Tibial nerve (tissue), 4 donors: ENCODE measurements at places on chromosomes 12 and 14. TPM values are rescaled to one million over a fixed set of nuclear protein-coding genes. Genes with fewer than 3 reads are reported as not detected.

DNA sequence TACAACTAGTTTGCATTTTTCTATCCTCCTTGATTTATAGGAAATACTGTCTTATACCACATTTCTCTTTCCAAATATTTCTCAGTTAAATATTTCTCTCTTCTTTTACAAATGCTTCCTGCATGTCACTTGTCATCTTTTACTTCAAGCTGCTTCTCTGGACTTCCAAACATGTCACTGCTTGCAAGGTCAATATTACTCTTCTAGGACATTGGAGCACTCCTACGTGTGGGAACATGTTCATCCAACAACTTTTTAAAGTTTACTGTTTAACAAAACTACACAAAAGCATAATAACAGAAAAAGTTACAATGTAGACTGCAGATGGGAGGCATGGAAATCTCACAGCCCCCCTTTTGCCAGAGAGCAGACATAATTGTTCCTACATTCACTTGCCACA is 28.5 kb upstream of the CNTN1 start:
- H3K36me3 ChIP-seq, result no peaks in the 10 kb centered on the region
- H3K27me3 ChIP-seq, result no peaks in the 10 kb centered on the region
- no peak overlapping the region for H3K27ac ChIP-seq
- no peak for DNase-seq
- H3K4me1 ChIP-seq, result no peaks in the 10 kb centered on the region

DNA sequence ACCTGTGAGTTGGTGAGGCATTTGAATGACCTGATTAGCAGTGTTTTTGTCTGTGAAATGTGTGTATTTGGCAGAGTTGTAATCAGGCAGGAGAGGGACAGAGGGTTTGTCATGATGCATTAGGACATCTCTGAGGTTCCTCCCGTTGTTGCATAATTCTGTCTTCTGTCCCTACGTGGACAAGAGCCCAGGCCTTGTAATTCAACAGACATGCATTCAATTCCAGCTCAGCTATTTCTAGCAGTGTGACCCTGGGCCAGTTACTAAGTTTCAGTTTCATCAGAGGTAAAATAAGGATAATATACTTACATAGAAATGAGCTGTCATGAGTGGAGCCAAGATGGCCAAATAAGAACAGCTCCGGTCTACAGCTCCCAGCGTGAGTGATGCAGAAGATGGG is 208.6 kb downstream of the SLC38A4 start:
- no peak overlapping the region for H3K4me3 ChIP-seq
- H3K27ac ChIP-seq, result no peak overlapping the region
- peak; percentile 33 for DNase-seq
- H3K36me3 ChIP-seq, result no peaks in the 10 kb centered on the region

DNA sequence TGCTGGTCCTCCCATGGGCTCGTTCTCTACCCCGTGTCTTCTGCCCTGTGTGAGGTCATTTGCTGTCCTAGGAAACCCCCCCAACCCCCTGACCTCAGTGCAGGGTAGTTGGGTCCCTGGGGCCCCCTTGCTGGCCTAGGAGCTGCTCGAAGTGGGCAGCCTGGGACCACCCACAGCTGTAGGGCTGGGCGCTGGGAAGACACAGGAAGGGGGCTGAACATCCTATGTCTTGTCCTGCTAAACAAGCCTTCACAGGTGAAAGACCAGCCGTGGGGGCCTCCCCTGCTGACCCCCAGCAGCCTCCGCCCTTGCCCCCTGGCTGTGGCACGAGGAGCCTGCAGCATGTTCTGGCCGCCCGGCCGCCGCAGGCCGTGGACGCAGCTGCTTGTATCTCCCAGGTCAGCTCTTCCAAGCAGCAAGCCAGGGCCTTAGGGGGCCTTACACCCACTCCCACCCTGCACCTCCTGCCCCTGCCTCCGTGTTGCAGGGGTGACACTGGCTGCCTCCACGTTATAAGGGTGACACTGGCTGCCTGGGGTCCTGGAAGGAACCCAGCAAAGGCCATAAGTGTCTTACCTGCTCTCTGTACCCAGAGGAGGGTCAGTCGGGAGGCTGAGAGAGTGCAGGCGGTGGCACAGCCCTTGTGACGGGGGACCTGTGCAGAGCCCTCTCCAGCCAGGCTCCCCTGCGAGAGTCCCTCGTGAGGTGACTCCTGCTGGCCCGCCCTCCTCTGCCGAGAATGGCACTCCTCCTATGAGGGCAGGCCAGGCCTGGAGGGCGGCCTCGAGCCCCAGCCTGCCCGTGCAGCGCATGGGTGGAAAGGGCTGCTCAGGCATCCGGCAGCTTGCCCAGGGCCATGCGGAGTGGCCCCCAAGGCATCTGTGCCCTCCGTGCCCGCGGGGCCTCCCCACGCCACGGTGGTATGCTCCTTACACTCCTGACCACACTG is 11.5 kb upstream of the TEX22 start:
- H3K27ac ChIP-seq, result no peak overlapping the region
- H3K27me3 ChIP-seq, result no peaks in the 10 kb centered on the region
- H3K36me3 ChIP-seq, result no peaks in the 10 kb centered on the region
- H3K4me1 ChIP-seq, result no peaks in the 10 kb centered on the region
- no peak for DNase-seq
- no peak overlapping the region for H3K4me3 ChIP-seq

GRCh38 chr12:78964521-78964920 is 99.9 kb downstream of the SYT1 start:
- no peak for DNase-seq
- no peaks in the 10 kb centered on the region for H3K27me3 ChIP-seq
- no peak overlapping the region for H3K4me3 ChIP-seq
- H3K36me3 ChIP-seq, result no peaks in the 10 kb centered on the region
- no peaks in the 10 kb centered on the region for H3K4me1 ChIP-seq
- H3K27ac ChIP-seq, result no peak overlapping the region

- H3K4me1 ChIP-seq, result no peaks in the 10 kb centered on the region
- DNase-seq, result no peak
- peak overlapping the region; percentile 62 for H3K4me3 ChIP-seq
- peak overlapping the region; percentile 78 for H3K27ac ChIP-seq
These were observed 600 bp downstream of the SYT10 start for GRCh38 chr12:33438851-33439586.

GRCh38 chr14:29144621-29145020 is 378.0 kb downstream of the FOXG1 start:
- H3K27me3 ChIP-seq, result no peaks in the 10 kb centered on the region
- H3K27ac ChIP-seq, result no peak overlapping the region
- no peak overlapping the region for H3K4me3 ChIP-seq
- H3K4me1 ChIP-seq, result no peaks in the 10 kb centered on the region
- no peaks in the 10 kb centered on the region for H3K36me3 ChIP-seq

DNA sequence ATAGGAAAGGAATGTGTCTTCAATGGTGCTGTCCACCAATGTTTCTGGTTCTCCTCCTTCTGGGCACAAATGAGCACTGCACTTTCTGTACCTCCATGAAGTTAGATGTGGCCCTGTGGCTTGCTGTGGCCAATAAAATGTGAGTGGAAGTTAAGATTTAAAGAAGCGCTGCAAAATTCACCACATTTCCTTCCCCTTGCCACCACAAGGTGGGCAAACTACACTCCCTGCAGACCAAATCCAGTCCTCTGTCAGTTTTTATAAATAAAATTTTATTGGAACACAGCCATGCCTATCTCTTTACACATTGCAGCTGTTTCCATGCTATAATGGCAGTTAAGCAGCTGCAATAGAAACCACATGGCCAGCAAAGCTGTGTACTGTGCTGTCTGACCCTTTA is 141.4 kb upstream of the TMPO start:
- no peaks in the 10 kb centered on the region for H3K27me3 ChIP-seq
- H3K36me3 ChIP-seq, result no peaks in the 10 kb centered on the region
- H3K4me1 ChIP-seq, result no peaks in the 10 kb centered on the region

- H3K4me3 ChIP-seq, result no peak overlapping the region
- no peaks in the 10 kb centered on the region for H3K4me1 ChIP-seq
- no peaks in the 10 kb centered on the region for H3K27me3 ChIP-seq
- no peak for DNase-seq
These were observed 34.8 kb downstream of the DIO3 start for GRCh38 chr14:101595887-101596721.

- H3K27me3 ChIP-seq, result no peaks in the 10 kb centered on the region
- H3K4me1 ChIP-seq, result no peaks in the 10 kb centered on the region
- peaks cover 20% of the 10 kb centered on the region for H3K36me3 ChIP-seq
- H3K4me3 ChIP-seq, result no peak overlapping the region
These were observed 87.8 kb downstream of the DDX51 start for GRCh38 chr12:132056320-132056719.

GRCh38 chr12:56128670-56129205 is 671 bp downstream of the ESYT1 start:
- peaks cover 31% of the 10 kb centered on the region for H3K4me1 ChIP-seq
- DNase-seq, result peak; percentile 30
- H3K27ac ChIP-seq, result peak overlapping the region; percentile 86
- no peaks in the 10 kb centered on the region for H3K27me3 ChIP-seq
- H3K36me3 ChIP-seq, result peaks cover 30% of the 10 kb centered on the region

DNA sequence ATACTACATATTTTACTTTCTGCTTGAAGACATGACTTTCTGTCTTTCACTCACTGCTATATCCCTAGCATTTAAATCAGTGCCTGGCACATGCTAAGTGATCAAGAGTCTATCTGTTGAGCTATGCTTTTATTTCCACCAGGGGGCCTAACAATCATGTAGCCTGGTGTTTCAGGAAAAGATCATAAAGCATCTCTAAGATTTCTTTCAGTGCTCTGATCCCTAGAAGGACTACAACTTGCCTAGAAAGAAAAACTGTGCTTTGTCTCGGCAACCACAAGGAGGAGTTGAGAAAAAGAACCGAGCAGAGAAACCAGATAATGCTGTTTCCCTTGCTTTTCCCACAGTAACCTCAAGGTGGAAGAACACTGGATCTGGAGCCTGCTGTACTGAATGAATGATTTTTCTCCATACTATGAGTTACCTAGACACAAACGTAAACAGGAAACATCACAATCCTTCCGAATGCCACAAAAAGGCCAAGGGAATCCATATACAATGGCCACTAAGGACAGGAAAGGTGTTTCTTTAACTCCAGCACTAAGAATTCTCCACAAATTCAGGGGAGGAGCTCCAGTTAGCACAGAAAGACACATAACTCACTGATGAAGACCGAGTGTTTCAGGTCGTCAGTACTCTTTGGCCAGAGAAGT is 1.2 kb downstream of the CRY1 start:
- H3K4me3 ChIP-seq, result peak overlapping the region; percentile 99
- H3K27me3 ChIP-seq, result no peaks in the 10 kb centered on the region
- H3K27ac ChIP-seq, result peak overlapping the region; percentile 97
- peaks cover 8% of the 10 kb centered on the region for H3K4me1 ChIP-seq

DNA sequence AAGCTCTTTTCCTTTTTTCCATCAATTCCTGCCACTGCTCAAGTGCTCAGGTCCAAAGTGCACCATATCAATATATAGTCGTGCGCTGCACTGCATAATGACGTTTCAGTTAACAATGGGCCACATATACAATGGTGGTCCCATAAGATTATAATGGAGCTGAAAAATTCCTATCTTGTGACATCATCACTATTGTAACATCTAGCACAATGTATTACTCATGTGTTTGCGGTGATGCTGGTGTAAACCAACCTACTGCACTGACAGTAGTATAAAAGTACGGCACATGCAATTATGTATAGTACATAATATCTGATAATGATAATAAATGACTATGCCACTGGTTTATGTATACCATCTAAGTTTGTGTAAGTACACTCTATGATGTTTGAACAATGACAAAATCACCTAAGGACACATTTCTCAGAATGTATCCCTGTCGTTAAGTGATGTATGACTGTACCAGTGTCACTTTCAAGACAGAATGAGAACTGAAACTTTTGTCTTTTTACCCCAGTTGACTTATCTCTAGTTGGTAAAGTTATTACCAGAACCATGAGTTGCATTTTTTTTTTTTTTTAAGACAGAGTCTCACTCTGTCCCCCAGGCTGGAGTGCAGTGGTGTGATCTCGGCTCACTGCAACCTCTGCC is 53.7 kb upstream of the INSM2 start:
- H3K4me3 ChIP-seq, result no peak overlapping the region
- DNase-seq, result no peak
- H3K4me1 ChIP-seq, result no peaks in the 10 kb centered on the region
- H3K27me3 ChIP-seq, result no peaks in the 10 kb centered on the region
- H3K36me3 ChIP-seq, result no peaks in the 10 kb centered on the region

DNA sequence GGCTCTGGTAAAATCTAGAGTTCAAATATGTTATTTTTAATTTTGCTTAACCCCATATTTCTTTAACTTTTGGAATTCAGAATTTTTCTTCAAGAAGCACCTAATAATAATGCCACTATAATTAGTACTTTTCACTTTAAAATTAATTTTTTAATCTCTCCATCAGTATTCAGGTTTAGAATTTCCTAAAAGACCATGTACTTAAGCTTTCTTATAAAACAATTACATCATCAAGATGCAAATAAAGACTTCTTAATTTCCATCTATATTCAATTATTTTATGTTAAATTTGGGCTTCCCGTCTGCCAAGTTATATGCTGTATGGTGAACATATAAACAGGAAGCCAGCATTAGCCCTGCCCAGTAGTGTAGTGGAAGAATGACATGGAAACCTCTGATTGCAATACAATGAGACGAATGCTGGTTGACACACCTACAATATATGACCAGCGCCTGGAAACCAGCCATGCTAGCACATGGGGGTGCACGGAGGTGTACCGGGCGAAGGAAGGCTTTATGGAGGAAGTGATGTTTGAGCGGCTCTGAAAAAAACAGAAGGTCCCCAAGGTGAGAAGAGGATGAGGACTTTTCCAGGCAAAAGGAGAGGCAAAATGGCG is 82.2 kb downstream of the LLPH start:
- DNase-seq, result no peak
- no peak overlapping the region for H3K4me3 ChIP-seq
- peaks cover 6% of the 10 kb centered on the region for H3K27me3 ChIP-seq
- H3K36me3 ChIP-seq, result no peaks in the 10 kb centered on the region

- no peaks in the 10 kb centered on the region for H3K27me3 ChIP-seq
- H3K4me1 ChIP-seq, result no peaks in the 10 kb centered on the region
- H3K4me3 ChIP-seq, result no peak overlapping the region
- no peak for DNase-seq
- H3K36me3 ChIP-seq, result no peaks in the 10 kb centered on the region
- no peak overlapping the region for H3K27ac ChIP-seq
These were observed 125.6 kb upstream of the NOS1 start for GRCh38 chr12:117486840-117487659.

- H3K36me3 ChIP-seq, result no peaks in the 10 kb centered on the region
- no peak for DNase-seq
- no peak overlapping the region for H3K27ac ChIP-seq
- no peaks in the 10 kb centered on the region for H3K27me3 ChIP-seq
These were observed 35.8 kb downstream of the GRIN2B start for GRCh38 chr12:13945641-13946040.

Gene KRT83
- total RNA-seq, result not detected

Gene YLPM1
- total RNA-seq, result 76.6 TPM

Gene PIWIL1
- not detected for total RNA-seq

Gene CLEC6A
- total RNA-seq, result not detected

Gene OR11H7
- total RNA-seq, result not detected
